SK-N-MC (cell line): ENCODE measurements at places on chromosomes 13 and 19.

DNA sequence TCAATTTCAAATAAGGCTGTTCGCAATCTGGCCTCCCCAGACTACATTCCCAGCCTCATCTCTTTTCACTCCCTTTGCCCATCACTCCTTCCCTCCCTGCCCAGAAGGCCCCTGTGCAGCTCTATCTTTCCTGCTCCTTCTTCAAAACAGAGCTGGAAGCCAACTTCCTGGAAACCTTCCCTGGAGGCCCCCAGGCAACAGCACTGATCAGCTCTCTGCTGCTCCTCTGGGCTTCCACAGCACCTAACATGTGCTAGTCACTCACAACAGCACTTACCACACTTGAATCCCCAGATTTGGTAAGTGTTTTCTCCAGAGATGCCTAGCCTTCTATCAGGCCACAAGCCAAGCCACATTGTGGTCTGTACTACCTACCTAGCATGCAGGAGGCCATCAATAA is 9.5 kb downstream of the SMAD9 start:
- DNase-seq = no peak

DNA sequence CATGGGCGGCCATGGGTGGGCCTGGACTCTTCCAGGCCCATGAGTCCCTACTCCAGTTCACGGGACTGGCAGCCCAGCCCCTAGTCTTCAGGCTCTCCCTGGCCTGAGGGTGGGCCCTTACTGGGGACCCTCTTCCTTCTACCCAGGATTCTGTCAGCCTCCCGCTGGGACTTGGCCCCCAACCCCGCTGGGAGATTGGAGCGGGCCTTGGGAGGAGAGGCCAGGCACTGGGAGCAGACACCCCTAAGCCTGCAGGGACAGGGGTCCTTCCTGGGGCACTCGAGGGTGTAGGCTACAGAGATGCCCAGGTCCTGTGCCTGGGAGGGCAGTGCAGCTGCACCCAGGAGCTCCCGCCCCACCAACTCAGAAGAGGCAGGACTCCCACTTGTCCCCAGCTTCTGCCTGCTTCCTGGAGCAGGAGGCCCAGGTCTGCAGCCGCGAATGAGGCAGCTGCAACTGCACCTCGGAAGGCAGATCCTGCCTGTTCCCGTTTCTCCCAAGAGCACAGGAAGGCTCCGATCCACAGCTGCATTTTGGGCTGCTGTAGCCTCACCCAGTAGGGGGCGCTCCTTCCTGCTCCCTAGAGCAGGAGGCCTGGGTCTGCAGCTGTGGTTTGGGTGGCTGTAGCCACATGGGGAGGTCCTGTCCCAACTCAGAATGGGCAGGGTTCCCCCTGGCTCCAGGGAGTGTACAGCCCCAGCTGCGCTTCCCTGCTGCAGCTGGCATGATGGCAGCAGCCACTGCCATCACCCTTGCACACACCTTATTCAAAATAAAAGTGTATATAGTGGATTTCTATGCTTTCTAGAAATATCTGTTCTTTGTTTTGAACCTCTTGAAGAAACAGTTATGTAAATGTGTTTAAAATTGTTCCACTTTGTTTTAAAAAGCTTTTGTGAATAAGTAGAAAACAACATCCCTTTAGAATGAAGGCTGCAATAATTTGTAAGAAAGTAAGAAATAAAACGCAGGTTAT is 46.8 kb downstream of the TEX26 start:
- no peak for DNase-seq

DNA sequence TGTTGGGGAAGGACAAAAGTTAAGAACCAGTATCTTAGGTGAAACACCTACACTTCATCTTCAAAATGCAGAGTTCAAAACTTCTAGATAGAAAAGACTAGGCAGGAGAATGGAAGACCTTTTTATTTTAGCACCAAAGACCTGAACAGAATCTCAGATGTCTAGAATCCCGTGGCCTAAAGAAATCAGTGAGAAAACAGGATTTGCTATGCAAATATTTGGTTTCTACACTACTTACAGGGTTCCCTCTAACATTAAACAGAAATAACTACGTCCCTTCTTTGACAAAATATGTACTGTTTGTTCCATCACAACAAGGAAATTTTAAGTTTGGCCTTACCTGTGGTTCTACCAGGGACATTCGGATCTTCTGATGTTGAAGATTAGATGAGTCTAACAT is 21.5 kb downstream of the DIS3 start:
- DNase-seq = no peak

DNA sequence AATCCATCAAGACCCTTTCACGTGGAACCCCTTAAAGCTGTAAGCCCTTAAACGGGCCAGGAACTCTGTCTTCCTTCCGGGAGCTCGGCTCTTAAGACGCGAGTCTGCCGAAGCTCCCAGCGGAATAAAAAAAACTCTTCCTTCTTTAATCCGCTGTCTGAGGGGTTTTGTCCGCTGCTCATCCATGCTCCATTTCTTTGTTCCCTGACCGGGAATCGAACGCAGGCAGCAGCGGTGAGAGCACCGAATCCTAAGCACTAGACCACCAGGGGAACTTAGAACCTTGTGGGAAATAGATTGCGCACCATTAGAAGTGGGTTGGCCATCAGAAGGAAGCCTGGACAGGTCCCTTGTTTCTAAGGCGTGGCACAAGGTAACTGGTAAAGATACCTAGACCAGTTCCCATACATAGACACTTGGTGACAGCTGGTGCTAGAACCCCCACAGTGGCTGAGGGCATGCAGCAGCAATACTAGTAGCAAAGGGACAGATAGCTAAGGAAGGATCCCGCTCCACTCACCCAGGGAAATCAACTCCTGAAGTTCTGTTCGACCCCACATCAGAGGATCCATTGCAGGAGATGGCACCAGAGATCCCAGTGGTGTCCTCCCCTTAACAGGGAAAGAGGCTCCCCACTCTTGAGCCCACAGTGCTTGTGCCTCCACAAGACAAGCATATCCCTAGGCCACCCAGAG is 1.5 kb upstream of the RGCC start:
- DNase-seq = no peak

GRCh38 chr13:90201202-90201601 is 1146.3 kb upstream of the MIR17HG start:
- no peak for DNase-seq

DNA sequence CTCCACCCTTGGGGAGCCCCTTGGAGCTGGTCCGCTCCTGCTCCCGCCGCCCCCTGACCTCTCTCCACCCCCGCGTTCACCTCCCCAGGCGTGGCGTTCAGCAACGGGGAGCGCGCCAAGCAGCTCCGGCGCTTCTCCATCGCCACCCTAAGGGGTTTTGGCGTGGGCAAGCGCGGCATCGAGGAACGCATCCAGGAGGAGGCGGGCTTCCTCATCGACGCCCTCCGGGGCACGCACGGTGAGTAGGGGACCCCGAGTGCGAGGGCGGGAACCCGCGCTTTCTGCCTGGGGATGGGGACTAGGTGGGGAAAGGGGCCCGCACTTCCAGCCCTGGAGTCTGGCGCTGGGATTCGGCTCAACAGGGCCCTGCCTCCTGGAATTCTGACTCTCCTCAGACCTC is 1.7 kb downstream of the CYP2A13 start:
- no peak for DNase-seq

- DNase-seq = no peak
Measured at GRCh38 chr19:46849610-46850009, 1.0 kb downstream of the AP2S1 start.

DNA sequence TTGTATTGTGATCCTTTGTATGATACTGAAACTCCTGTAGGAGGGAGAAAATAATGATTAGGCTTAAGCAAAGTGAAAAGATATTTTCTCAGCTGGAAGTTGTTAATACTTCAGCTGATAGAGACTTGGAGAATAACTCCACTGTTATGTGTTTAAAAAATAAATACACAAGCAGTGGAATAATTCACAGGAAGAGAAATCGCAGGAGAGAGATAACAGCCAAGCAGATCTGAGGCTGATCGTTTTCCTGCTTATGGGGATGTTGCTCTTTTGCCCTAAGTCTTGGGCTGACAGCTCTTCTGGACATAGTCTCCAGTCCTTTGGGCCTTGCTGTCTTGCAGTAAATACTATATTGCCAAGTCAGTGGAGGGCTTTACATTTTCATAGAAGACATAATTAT is 93.3 kb downstream of the OLFM4 start:
- no peak for DNase-seq

GRCh38 chr19:11639245-11639601 is 41.9 kb downstream of the ZNF627 start:
- no peak for DNase-seq

DNA sequence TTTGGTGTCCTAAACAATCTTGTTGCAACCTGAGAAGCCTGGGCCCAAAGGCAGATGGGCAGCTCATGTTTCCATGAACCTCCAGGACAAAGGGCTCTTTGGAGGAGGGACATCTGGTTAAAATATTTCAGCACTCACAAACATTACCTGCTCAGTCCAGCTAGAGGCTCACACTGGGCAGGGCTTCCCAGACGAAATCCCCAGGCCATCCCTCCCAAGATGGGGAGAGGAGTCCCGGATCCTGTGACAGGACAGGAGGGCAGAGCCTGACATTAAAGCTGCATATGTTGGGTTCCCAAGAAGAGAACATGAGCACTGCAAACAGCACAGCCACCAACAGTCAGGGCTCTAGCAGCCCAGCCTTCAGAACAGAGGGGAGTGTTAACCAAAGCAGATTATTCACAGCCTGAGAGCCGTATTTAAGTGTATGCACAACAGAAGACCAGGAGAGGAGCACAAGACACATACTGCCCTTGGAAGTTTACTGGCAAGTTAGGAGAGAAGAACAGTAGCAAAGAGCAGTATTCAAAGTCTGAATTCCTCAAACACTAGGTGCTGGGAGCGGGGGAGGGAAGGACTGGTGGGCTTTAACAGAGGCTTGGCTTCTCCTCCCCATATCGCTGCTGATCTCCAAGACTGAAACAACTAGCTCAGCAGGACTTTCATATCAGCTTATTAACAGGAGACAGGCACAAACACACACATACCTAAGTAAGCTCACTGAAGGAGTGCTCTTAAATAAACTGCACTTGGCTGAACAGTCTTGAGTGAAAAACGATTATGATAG is 12.3 kb downstream of the ATP7B start:
- DNase-seq = no peak

- DNase-seq = no peak
Measured at GRCh38 chr13:80787604-80788003, 446.7 kb upstream of the SPRY2 start.

GRCh38 chr19:30087381-30088138 is 145.5 kb downstream of the URI1 start:
- no peak for DNase-seq

GRCh38 chr19:32442650-32443049 is 37.1 kb downstream of the DPY19L3 start:
- no peak for DNase-seq

- no peak for DNase-seq
Measured at GRCh38 chr19:36093146-36093662, 17.7 kb upstream of the OVOL3 start.

GRCh38 chr19:4456843-4457653 is 546 bp downstream of the UBXN6 start:
- no peak for DNase-seq

GRCh38 chr19:6214881-6215541 is 64.8 kb downstream of the MLLT1 start:
- DNase-seq = no peak

- no peak for DNase-seq
Measured at GRCh38 chr13:50152655-50153309, 137.5 kb downstream of the KCNRG start.

DNA sequence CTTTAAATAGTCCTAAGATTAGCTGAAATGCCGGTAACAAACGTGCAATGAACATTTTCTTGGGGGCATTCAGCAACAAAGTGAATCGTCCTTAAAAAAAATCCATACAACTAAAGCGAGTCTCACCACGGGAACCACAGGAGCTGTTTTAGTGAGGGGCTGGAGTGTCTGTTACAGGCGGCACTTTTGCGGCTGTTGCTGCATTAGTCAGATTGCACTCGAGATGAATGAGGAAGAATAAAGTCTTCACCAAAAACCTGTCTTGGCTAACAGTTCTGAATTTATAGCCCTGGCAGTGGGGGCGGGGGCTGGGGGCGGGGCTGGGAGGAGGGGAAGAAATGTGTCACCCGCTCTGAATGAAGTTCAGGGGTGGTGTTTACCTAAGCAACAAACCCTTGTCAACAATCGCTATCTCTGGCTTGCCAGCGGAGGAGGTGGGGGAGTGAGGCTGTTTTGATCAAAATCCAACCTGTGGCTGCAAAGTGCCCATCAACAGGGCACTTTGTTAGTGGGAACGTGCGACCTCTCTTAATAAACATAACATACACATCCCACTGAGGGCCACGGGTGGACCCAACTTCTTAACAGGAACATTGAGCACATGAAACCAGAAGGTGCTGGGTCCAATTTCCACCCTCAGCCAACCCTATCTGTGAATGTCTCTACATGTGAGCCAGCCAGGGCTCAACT is 44.5 kb downstream of the RFX2 start:
- DNase-seq = no peak

DNA sequence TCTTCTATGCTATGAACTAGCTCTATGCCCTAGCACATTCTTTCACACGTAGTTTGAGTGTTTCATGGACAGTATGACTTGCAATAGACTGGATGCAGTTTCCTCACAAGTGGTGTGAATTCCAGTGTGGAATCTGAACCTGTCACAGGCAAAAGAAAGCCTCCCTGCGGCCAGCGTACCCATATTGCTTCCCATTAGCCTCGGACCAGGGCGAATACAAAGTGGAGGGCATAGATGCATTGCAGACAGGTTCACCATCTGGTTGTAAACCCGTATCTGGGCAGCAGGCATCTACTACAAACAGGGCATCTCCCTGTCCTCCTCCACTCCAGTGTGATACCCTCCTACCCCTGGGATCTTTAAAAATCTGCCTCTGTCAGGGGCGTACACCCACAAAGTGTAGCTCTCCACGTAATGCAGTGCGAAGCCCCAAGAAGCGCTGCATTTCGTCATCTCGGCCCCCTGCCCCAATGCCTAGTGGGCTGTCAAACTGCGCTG is 1.4 kb upstream of the CIC start:
- DNase-seq = no peak

DNA sequence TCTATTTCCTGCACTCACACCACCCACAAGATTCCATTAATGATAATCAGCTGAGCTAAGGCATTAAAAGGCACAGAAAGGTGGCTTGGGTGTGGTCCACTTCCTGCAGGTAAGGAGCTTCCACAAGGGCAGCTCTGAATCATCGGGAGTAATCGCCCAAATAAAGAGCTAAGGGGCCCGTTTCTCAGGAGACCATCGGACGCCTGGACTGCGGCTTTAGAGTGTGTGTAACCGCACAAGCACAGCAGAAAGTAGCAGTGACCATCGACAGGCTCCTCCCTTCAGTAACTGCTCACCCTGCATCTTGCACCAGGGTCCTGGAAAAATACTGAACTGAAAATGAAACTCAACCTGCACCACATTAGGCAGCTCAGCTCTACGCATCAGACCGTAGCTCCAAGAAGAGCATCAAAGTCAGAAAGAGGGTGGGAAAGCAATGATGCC is 6.0 kb downstream of the STK24 start:
- DNase-seq = no peak

DNA sequence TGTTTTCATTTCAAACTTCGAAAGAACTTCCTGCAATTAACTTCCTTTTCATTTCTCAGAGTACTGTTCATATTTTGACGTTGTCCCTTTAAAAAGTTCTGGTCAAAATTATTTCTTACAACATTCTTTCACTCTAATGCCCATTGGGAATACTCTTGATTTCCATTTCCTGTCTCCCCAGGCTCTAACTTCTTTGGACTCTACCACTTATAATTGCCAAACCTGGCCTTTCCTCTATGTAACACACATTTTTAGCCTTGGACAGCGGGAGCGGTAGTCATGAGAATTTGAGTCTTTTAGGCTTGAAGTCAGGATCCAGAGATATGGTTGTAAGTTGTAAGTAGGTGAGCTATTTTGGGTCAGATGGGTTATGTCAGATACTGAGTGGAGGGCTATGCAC is 163.5 kb upstream of the SPRY2 start:
- no peak for DNase-seq
